Foreskin fibroblast (primary cell): ENCODE measurements at places on chromosomes 5 and 9.

GRCh38 chr5:5629607-5629978 is 207.1 kb downstream of the ICE1 start:
- DNase-seq: no peak

- DNase-seq: peak; percentile 63
Observed at GRCh38 chr5:39231705-39232525, 12.6 kb upstream of the FYB1 start.

DNA sequence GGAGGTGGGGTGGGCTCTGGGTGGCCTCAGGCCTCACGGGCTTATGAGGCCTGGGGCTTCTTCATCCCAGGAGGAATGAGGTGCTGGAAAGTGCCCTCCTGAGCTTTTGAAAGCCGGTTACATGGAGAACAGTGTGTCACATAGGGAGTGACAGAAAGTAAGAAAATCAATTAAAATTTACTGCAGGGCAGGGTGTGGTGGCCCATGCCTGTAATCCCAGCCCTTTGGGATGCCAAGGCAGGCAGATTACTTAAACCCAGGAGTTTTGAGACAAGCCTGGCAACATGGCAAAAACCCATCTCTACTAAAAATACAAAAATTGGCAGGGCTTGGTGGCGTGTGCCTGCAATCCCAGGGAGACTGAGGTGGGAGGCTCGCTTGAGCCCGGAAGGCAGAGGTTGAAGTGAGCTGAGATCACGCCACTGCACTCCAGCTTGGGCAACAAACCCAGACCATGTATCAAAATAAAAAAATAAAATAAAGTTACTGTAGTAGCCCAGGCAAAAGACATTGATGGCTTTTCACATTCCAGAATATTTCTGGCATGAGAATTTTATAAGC is 125.8 kb upstream of the DAPK1 start:
- no peak for DNase-seq

GRCh38 chr5:142325725-142326479 is 1.1 kb upstream of the SPRY4 start:
- DNase-seq: peak; percentile 91

DNA sequence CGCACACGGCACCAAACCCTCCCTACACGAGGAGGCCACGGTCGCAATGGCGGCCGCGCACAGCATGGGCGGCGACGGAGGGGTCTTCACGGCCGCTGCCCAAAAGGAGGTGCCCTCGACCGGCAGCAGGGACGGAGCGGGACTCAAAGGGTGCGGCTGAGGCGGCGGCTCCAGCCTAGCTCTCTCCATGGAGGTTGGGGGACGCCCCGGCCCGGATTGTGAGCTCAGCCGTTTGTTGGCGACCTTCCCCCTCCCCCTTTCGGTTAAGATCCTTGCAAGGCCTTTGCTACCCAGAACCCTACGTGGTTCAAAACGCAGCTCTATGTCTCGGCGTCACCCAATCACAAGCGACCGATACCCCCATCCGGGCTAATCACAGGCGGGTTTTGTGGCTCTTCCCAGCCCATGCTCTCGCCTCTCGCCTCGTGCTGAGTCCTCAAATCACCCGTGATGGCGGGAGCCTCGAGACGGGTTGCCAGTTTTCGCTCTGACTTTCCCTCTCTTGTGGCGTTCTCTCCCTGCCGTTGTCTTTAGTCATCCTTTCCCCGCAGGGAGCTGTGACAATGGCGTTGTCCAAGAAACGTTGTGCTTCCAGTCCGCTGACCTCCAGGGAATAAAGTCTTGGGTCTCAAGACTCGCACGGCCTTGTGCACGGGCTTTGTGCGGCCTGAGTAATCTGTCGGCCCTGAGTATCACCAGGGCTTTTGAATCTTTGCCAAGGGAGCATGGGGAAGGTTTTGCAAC is 19.5 kb downstream of the C5orf52 start:
- no peak for DNase-seq

- no peak for DNase-seq
Observed at GRCh38 chr5:16592255-16592654, 24.5 kb downstream of the RETREG1 start.

GRCh38 chr5:36651761-36652685 is 45.6 kb downstream of the SLC1A3 start:
- DNase-seq: peak; percentile 71

DNA sequence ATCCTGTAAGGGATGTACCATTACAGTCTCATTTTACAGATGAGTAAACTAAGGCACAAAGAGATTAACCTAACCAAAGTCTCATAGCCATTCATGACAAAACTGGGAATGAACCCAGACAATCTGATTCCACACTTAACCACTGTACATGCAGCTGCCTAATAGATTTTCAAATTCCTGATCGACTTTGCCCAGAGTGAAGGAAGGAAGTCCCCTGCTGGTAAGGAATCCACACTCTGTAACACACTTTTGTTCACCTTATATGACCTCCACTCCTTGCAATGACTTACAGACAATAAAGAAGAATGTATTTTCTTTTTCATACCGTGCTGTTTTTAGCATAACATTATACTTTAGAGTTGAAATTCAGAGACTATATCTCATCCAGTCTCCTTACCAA is 31.3 kb upstream of the PLPP6 start:
- DNase-seq: no peak

- DNase-seq: peak; percentile 94
Observed at GRCh38 chr5:142327111-142327842, 2.5 kb upstream of the SPRY4 start.

DNA sequence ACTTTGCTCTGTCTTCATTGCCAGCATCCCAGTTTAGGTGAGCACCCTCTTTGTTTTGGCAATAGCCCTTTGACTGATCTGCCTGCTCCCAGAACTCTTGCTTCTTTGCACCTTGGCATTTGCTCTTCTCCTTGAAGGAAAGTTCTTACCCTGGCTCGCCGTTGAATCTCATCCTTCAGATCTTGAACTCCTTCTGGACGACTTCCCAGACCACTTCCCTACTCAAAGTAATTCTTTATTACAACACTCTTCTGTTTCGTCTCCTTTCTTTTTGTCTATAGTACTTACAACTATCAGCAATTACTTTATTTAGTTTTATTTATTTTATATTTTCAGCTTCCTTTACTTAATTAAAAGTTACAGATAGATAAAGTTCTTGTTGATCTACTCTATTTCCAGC is 1510.1 kb downstream of the MAT2B start:
- DNase-seq: no peak

DNA sequence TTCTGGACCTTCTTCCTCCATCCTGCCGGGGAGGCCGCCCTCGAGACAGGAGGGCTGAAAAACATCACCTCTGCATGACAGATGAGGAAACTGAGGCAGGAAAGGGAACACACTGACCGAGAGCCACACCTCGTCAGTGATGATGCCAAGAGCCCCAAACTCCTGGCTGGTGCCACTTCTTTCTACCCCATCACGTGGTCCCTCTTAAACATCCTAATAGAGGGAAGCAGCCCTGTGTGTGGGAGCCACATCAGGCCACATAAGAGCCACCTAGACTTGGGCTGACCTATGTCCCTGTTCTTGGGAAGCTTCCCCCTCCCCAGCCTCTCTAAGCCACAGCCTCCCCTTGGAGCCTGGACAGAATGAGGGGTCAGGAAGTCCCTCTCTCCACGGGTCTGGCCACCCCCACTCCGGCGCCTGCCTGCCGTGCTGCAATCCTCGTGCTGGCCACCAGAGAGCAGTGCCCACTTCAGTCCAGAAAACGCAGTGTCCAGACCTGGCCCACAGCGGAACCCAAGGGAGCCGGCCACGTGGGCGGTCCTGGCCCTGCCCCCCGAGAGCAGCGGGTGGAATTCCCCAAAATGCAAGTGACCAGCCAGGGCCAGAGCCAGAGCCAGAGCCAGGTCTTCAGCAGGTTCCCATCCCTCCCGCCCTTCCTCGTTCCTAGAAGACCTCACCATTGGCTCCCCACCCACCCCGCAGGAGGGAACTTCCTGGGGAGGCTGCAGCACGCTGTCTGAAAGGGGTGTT is 54.7 kb upstream of the SARDH start:
- peak; percentile 67 for DNase-seq

DNA sequence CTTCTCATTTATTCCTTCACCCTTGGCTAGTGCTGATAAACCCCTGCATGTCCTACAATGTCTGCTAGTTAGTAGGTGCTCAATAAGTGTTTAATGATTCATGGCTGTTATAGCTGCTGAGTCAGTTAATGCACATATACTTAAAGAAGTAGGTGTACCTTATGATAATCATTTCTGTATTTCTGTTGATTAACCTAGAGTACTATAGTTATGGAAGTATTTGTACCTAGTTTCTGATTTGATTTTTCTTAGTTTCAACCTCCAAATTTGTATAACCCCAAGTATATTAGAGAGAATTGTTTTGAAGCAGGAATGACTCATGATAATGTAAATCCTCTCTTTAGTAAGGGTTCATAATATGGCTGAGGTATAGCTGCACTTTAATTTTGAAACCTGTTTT is 8.9 kb downstream of the SMAD5 start:
- DNase-seq: no peak

- DNase-seq: no peak
Observed at GRCh38 chr5:79959407-79959806, 31.7 kb downstream of the MTX3 start.

- DNase-seq: no peak
Observed at GRCh38 chr5:127311349-127311748, 20.8 kb downstream of the MEGF10 start.

DNA sequence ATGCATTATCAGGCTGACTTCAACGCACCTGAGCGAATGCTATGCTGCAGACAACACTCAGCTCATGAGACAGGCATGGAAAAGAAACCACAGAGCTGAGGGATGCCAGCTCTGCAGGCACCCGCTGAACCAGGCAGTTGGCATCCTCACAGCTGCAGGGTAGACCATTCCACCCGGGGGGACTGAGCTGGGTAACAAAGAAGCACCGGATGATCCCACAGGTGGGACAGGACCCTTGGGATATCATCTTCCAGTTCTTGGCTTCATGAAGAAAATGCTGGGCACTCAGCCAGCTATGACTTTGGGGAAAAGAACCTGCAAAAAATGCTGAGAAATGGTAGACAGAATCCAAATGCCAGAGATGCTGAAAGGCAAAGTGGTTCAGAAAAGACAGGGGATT is 9.6 kb downstream of the EPB41L4B start:
- no peak for DNase-seq

DNA sequence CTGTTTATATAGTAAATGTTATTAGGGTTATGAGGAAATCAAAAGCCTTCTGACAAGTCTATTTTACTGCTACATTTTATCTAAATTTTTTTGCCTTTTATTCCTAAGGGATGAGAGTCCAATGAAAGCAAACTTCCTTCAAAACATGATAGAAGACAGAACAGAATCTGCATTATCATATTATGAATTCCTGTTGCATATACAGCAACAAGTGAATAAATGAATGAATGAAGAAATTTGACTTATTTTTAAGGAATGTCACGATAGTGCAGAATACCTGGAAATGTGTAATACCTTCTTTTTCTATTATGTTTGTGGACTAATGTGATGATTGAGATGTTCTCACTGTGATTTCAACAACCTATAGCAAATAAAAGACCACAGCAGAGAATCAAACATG is 13.5 kb upstream of the CAMLG start:
- no peak for DNase-seq

GRCh38 chr5:108797396-108797795 is 49.7 kb downstream of the FER start:
- DNase-seq: no peak

DNA sequence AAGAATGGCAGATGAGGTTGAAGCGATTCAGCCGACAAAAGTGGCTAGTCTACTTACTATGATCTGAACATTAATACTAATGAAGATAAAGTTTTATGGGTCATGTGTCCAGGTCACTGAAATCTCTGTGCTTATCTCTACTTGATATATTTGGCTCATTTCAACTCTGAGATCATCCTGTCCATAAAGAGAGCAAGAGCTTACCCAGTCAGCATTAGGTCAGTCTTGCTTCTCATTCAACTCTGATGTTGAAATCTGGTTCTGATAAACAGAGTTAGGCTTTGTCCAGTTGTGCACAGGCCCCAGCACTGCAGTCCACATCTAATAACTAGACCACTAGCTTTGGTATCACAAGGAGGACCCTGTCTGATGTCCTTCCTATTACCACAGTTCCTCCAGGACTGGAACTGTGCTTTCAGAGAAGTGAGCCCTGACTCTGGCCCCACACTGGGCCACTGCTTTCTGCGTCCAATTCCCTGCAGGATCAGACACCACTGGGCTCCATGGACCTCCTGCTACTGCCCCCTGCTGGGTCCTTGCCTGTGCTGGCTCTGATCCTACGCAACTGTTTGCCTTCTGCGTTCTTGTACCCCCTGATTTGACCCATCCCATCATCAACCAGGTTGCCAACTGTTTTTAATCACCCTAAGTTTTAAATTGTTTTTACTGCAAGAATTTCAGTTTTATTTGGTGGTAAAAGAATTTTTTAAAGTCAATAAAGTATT is 23.7 kb upstream of the FAM120A start:
- no peak for DNase-seq

DNA sequence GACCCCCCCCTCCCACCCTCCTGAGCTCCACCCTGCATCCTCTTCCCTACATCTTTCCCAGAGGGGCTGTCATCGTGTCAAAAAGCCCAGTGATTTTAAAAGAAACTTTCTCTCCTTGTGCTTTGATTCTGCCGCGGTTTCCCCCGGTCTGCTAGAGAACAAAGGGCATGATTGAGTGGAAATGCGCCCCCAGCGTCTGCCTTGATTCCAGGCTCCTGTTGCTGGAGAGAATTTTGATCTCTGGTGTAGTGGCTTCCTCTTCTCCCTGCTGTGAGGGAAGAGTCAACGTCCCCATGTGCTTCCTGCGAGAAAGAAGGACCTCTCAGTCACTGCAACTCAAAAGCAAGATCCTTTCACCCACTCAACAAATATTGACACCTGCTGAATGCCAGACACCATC is 61.9 kb upstream of the RAPGEF1 start:
- no peak for DNase-seq

GRCh38 chr9:70080481-70081119 is 37.0 kb downstream of the MAMDC2 start:
- DNase-seq: peak; percentile 57

- no peak for DNase-seq
Observed at GRCh38 chr9:36971935-36972488, 62.1 kb downstream of the PAX5 start.

DNA sequence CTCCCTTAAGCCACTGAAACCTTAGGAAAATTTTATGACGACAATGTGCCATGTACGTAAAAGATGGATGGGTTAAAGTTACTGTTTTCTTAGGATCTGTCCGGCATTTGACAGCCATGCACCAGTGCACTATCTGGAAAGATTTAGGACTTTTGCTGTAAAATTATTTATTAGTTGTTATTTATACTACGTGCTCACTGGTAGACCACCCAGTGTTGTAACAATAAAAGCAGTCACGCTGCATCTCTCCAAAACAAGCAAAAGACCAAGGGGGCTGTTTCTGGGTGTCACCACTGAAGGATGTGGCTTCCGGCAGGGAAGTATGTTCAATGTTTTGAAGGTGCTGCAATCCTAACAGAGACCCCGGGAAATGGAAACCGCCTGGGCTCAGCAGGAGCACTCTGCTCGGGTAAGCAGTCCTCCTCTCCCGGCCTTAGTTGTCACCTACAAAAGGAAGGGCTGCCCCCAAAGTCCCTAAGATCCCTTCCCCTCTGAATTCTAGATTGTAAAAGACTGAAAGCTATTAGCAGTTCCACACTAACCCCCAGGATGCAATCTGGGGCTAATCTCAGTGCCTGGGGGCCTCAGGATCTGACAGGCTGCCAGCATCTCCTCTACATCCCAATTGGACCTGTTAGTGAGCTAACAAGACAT is 38.6 kb downstream of the SAXO1 start:
- DNase-seq: no peak

GRCh38 chr5:100446879-100447430 is 88.2 kb upstream of the FAM174A start:
- DNase-seq: no peak
